ENCODE measurements at places on chromosomes 2 and 18.

DNA sequence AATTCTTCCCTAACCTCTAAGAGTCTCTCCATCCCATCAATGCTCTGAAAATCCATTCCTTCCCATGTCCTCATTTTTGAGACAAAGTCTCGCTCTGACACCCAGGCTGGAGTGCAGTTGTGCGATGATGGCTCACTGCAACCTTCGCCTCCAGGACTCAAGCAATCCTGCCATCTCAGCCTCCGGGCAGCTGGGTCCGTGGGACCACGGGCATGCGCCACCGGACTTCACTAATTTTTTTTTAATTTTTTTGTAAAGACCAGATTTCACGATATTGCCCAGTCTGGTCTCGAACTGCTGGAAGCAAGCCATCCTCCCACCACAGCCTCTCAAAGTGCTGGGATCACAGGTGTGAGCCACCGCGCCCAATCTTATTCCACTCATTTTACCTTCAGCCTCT lies 1.6 kb downstream of the FEZ2 start:
- no peak for DNase-seq

- DNase-seq = peak; percentile 37
Measured at GRCh38 chr2:29314816-29315571, 199.8 kb downstream of the CLIP4 start.

GRCh38 chr2:234335661-234336228 lies 161.1 kb downstream of the ARL4C start:
- peak; percentile 5 for DNase-seq

DNA sequence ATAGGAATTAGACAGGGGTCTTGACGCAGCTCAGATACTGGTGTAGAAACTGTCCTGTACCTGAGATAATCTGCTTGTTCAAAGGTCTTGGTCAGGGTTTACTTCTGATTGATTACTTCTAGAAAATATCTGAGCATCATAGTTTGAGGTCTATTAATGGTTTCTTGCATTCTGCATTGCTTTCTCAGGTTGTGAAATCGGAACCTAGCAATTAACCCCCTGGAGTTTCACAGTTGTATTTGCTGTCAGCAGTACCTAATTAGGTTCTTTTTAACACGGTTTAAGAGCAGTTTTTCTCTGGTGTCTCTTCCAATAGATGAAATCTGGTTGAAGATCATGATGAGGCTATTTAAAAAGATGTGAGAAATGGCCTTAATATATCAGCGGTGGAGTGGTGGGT lies 428.6 kb upstream of the SYT4 start:
- DNase-seq = no peak

DNA sequence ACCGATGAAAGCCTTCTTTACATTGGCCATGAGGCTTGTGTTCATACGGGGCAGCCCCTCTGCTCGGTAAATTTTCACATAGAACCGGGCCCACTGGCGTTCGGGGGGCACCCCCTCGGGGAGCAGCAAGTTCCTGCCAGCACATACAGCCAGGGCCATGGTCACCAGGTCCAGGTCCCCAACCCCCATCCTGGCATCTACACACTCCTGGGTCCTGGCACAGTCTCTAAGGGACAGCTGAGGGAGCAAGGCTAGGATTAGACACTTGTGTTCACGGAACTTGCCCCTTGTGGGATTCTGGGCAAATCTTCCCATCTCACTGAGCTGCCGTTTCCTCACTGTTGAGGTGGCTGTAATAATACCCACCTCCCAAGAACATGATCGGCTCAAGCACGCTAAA lies 5.6 kb upstream of the OTOF start:
- no peak for DNase-seq

- DNase-seq = no peak
Measured at GRCh38 chr2:98880266-98881152, 55.5 kb downstream of the CRACDL start.

DNA sequence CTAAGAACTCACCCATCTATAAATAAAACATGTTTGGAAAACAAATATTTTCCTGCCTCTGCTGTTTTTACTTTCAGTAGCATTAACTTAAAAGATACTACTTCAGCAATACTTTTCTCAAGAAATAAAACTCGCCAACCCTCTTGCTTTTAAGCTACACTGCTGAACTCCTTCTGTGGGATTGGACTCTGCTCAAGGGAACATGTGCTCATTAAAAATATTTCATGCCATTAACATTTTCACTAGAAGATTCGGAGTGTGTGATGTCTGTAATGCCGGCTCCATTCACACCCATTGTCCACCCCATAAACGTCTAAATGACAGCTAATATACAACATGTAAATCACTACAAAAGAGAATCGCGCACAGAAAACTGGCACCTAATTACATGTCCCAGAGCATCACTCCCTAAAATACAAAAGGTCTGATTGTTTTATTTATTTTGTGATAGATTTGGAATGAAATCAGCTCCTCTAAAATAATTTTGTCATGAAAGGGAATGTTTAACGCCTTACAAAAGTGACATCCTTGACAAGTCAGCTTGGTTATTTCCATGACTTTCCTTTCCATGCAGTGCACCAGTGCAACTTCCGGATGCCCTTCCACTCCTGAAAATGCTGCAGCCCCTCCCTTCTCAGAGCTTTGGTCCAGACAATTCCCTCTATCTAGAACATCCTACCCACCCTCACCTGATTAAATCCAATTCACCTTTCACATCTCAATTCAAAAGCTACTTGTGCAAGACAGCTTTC lies 73.1 kb downstream of the ANKRD44 start:
- no peak for DNase-seq

DNA sequence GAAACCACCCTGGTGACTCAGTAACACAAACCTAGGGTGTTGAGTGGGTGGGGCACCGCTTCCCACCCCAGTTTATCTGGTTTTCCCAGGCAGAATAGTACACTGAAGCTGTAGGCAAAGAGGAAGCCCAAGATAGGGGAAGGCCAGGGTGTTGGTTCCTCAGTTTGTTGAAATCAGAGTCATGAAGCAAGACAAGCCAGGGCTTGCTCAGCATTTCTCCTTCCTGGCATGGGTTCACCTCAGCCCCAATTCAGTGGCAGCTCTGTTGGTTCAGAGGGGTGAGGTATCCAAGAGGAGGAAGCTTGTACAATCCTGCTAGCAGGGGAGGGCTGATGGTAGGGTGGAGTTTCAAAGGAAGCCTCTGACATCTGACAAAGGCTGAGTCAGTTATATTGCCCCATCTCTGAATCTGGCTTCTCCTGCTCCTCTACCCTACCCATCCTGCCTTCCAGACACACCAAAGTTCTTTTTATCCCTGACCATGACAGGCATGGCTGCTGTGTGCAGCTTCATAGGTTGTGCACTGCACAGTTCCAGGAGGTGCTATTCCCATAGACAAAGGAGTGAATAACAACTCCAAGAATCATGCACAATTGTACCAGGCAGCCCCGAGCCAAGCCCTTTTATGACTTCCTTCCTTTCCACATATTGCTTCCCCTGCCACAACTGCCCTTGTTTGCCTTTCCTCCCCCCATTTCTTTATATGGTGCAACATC lies 24.9 kb upstream of the RAB10 start:
- no peak for DNase-seq

- DNase-seq = no peak
Measured at GRCh38 chr2:11807156-11808015, 61.0 kb downstream of the LPIN1 start.

DNA sequence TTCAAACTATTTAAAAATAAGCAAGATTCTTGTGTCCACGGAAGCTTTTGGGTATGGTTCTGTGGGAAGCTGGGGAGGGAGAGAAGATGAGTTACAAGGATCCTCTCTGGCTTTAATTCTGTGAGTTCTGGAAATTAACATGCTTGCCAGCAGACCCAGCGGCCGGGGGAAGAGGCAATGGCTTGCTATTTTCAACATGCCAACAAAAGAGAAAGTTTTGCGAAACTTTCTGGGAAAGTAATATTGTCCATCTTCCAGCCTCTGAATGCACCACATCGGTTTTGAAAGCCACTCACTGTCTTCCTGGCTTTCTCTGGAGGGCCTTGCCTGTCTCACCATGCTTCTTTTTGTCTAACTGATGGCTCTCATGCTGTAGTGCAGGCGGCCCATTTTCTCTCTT lies 85.7 kb downstream of the EN1 start:
- no peak for DNase-seq

GRCh38 chr2:31244101-31244500 lies 10.1 kb downstream of the EHD3 start:
- DNase-seq = no peak

DNA sequence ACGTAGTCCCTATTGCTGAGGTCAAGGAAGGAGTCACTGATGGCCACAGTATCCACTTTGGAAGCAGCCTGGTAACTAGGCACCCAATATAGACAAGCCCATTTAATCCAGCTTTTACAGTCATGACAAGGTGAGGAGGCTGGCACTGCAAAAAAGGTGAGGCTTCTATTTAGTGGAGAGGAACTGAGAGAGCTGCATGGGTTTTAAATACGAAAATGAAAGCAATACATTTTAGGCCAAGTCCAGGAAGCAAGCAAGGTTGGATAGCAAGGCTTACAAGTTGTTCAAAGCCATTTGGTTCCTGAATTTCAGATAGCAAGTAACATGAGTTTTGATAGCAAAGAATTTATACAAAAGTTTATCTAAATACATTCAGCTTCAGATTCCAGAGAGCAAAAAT lies 80.4 kb downstream of the SGPP2 start:
- peak; percentile 58 for DNase-seq

DNA sequence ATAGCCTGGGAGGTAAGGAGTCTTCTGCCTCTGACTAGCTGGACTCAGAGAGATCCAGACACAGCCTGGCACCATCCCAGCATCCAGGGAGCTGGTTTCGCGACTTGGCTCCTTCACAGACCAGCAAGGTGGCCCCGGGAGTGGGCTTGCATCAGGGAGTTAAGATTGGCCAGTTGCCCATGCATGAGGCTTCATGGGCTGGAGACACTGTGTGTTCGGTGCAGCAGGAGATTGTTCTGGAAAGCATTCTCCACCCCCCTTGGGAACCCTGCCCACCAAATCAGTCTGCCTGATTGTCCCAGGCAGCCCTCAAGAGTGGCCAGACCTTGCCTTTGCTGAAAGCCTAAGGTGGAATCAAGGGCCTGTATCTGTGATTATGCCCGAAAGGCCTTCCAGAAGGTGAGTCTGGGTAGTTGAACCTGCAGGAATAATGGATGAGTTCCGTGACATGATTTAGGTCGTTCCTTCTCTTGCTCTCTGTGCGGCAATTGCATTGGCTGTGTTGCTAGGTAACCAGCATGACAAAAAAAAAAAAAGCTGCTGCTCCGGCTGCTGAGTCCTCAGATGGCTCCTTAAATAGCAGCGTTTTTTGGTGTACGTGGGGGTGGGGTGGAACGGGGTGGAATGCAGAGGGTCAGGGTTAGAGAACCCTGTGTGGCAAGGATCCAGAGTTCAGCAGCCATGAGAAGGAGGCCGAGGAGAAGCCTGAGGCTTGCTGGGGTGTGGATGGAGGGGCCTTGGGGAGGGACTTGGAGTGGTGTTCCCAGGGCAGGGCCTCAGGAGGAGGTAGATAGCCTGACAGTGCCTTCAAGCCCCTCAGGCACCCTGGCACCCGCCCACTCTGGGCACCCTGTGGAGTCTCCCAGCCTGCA lies 93.0 kb upstream of the MCFD2 start:
- DNase-seq = no peak

GRCh38 chr2:74414441-74414840 lies 7.0 kb downstream of the C2orf81 start:
- DNase-seq = no peak

DNA sequence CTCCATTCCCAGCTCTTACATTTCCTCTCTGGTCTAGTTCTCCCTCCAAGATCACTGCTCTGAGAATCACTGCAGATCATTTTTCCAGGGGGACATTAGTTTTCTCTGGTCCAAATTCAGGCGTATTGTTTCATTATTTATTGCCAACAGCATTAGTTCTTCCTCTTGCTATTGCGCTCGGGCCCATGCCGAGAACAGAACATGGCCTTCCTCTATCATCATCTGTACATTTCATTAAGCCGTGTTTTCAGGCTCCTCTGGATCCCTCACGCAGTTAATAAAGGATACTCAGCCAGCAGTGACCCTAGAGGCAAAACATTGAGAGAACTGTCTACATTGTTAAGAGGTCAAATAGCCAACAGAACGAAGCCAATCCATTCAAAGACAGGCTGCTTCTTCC lies 63.9 kb downstream of the CCBE1 start:
- DNase-seq = no peak

DNA sequence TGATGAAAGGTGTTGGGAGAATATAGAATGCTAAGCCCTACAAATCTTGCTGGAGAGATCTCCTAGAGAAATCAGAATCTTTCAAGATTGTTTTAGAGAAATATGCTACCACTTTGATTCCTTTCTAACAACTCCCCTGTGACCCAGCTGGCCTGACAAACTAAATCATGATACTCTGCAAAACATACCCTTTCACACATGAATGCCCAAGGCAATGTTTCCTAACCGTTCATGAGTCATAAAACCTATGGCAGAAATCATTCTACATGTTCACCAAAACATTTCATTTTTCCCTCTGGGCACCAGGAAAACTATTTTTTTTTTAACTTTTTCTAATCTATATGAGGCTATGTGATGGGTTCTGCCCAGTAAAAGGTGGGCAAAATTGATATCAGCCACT lies 77.8 kb upstream of the SETBP1 start:
- DNase-seq = no peak

Data from T-helper 2 cell (primary cell).